Activated CD4-positive, alpha-beta T cell treated with anti-CD3 and anti-CD28 coated beads for 4 hours (primary cell): ENCODE measurements at places on chromosomes 7 and 10.

- DNase-seq: no peak
Measured at GRCh38 chr10:129728905-129729795, 234.9 kb downstream of the EBF3 start.

DNA sequence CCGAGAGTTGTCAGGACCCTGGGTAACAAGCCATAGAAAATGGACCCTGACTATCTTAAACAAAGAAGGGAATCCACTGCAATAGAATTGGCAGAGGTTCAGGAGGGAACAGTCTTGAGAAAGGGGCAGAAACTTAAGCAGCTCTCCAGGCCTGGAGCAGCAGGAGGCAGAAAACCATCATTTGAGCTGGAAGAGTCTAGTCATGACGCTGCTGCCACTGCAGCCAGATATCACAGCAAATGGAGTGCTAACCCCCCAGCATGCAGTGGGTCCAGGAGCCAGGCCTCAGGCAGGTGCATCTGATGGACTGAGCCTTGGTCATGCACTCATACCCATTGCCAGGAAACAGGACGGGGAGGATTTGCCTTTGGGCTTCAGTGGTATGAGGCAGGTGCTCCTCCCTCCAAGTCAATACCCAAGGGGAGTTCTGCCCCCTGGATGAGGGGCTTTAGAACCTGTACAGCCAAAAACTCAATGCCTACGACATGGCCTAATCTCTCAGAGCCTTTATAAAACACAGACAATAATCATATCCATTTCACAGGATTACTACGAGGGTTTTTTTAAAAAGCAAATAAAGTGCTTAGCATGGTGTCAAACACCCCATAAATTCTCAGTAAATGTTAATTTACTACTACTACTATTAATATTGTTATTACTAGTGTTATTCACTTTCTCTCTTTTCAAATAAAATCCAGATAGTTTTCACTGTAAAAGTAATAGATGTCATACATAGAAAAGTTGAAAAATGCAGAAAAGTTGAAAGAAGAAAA, 30.7 kb downstream of the DUSP5 start:
- no peak for DNase-seq

DNA sequence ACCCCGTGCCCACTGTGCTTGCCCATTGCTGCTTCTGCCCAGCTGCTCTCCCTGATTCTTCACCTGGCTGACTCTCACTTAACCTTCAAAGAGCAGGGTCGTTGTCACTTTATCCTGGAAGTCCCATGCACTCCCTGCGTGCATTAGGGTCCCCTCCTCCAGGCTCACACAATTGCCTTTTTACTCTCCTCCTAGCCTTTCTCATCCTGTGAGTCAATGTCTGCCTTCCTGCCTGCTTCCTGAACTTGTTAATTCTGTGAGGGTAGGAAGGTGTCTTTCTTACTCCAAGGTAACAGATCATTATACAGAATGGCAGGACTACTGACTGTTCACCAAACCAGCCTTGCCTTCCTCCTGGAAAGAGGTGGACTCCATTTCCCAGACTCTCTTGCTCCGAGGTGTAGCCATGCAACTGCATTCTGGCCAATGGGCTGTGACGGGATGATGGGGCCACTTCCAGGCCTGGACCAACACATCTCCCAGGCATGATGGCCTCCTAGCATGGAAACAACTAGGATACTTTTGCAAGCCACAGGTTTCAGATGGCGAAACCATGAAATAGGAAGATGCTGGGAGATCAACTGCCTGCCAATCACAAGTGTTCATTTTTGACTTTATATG, 54.7 kb downstream of the ARHGAP22 start:
- no peak for DNase-seq

- DNase-seq: no peak
Measured at GRCh38 chr10:66639371-66639770, 286.5 kb upstream of the LRRTM3 start.

GRCh38 chr7:2032876-2033407, 199.8 kb downstream of the MAD1L1 start:
- DNase-seq: no peak
